K562 (cell line): ENCODE measurements at places on chromosomes 11 and 22.

- DNase-seq: peak; percentile 96
- no peak overlapping the region for H3K27ac ChIP-seq
- no peaks in the 10 kb centered on the region for H3K36me3 ChIP-seq
- H3K4me1 ChIP-seq: no peaks in the 10 kb centered on the region; the same call in 2 of the 3 replicates
Measured at GRCh38 chr22:39388261-39389011, 11.1 kb upstream of the TAB1 start.

- H3K4me1 ChIP-seq: peaks cover 7% of the 10 kb centered on the region; the same call in 1 of the 2 replicates
- peaks cover 62% of the 10 kb centered on the region for H3K27me3 ChIP-seq
- H3K4me3 ChIP-seq: no peak overlapping the region
- H3K36me3 ChIP-seq: no peaks in the 10 kb centered on the region
Measured at GRCh38 chr11:2144544-2145248, 5.5 kb upstream of the IGF2 start.

DNA sequence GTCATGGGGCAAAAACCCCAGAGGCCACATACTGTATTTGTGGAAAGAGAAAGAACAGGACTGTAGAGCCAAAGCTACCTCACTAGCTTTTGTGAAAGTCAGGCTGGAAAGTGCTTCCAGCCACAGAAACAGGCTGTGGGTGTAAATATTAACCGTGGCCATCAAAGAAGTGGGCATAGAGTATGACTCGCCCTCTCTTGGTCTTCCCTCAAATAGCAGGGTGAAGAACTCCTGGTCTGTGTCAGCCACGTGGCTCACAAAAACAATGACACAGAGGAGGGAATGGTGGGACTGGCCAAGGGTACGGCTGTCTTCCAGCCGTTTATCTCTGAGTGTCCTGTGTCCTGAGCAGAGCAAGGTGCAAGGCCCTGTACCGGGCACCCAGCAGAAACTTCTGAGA, 37.6 kb upstream of the UBASH3B start:
- H3K27me3 ChIP-seq: no peaks in the 10 kb centered on the region
- H3K4me1 ChIP-seq: no peaks in the 10 kb centered on the region
- H3K36me3 ChIP-seq: no peaks in the 10 kb centered on the region
- DNase-seq: no peak
- H3K4me3 ChIP-seq: no peak overlapping the region
- no peak overlapping the region for H3K27ac ChIP-seq

- DNase-seq: peak; percentile 67
- H3K27ac ChIP-seq: no peak overlapping the region
- H3K4me1 ChIP-seq: peaks cover 25% of the 10 kb centered on the region; the same call in 2 of the 3 replicates
- no peak overlapping the region for H3K4me3 ChIP-seq
- no peaks in the 10 kb centered on the region for H3K36me3 ChIP-seq
Measured at GRCh38 chr22:22721681-22722354, 77.4 kb downstream of the GGTLC2 start.

DNA sequence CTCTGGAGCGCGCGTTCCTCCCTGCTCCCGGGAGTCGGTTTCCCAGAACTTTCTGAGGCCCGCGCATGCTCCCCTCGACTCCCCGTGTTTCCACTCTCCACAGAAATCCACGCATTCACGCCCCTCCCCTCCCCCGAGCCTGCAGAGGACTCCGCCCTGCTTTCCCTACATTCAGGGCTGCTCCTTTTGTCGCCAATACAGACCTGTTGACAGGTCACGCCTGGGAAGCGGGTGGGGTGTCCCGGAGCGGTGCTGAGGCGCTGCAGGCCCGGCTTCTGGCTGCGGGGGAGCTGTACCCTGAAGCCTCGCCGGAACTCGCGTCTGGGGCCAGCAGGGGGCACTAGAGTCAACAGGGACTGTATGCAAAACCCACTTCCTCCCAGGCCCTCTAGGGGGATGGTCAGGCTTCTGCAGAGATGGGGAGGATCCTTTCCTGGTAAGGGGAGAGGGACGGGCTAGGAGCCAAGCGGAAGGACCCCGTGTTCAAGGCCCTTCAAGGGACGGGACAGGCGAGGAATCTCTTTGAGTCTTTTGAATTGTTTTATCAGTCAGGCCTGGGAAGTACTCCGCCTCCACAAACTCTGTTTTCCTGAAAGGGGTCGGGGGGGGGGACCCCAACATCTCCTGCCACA, at the start of gene PRAME:
Gene PRAME, minus strand, starts transcription at position 294 of the 632 bp plus-strand sequence. CDS start 2,433 bp downstream, outside the sequence.
- H3K27ac ChIP-seq: peak within 1 kb of the TSS; percentile 78
- H3K27me3 ChIP-seq: no peaks in the 10 kb centered on the region; the same call in 2 of the 3 replicates
- peaks cover 33% of the 10 kb centered on the region for H3K36me3 ChIP-seq
- H3K4me3 ChIP-seq: peak within 1 kb of the TSS; percentile 54
- peak; percentile 100 for DNase-seq

DNA sequence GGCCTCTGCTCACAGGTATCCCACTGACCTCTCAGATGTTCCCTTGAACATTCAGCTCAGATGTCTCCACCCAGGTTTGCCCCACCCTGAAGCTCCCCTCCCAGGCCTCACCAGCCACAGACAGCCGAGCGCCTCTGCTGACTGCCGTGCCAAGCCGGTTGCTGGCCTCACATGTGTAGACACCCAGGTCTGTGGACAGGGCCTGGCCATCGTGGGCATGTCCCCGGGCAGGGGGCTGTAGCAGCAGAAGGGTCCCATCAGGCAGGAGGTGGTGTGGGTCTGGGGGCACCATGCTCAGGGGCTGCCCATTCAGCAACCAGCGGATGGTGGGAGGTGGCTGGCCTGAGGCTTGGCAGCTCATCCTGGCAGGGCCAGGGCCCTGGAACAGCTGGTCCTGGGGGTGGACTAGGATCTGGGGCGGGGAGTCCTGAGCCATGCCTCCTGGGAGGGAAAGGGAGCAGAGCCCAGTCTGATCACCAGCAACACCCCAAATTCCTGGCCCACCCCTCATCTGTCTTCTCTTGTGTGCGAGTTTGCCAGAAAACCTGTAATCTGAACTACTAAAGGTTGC, 759 bp downstream of the ROBO4 start:
- no peak overlapping the region for H3K27ac ChIP-seq
- H3K36me3 ChIP-seq: no peaks in the 10 kb centered on the region
- DNase-seq: no peak
- peaks cover 14% of the 10 kb centered on the region for H3K27me3 ChIP-seq
- H3K4me3 ChIP-seq: no peak overlapping the region

- H3K4me3 ChIP-seq: no peak overlapping the region
- H3K4me1 ChIP-seq: no peaks in the 10 kb centered on the region; the same call in 1 of the 2 replicates
- no peaks in the 10 kb centered on the region for H3K27me3 ChIP-seq
Measured at GRCh38 chr22:49507607-49508292, 319.9 kb downstream of the BRD1 start.

DNA sequence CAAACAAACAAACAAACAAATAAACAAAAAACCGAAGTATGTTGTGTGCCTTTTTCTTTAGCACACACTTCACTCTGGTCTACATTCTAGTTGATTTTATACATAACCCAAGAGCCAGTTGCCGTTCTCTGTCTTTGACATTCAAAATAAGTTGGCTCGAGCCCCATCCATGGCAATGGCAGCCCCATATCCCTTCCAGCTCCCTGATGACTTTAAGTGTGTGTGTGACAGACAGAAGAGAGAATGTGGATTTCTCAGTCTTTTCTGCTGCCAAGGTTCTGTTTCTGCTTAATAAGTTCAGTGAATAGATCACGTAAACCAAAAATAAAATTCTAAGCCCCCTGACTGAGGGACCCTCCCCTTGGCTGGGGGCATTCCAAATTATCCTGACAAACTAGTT, 100.6 kb upstream of the TENM4 start:
- no peak for DNase-seq
- no peaks in the 10 kb centered on the region for H3K4me1 ChIP-seq
- H3K36me3 ChIP-seq: no peaks in the 10 kb centered on the region
- no peak overlapping the region for H3K27ac ChIP-seq
- no peak overlapping the region for H3K4me3 ChIP-seq

DNA sequence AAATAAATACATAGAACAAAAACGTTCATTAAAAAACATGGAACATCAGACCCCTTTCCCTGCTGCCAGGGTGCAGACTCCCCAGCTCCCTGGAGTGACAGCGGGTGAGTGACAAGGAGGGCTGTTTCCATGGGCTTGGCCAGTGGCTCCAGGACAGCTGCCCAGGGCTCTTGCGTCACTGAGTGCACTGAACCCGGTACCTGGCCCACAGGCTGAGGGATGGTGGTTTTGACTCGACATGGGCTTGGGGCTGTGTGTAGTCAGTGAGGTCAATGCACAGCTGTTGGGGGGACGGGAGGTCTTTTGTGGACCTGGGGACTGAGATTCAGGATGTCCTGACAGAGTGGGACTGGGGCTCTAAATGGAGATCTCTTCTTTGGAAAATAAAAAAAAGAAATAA, 142.1 kb upstream of the B3GAT1 start:
- no peaks in the 10 kb centered on the region for H3K36me3 ChIP-seq
- no peaks in the 10 kb centered on the region for H3K4me1 ChIP-seq
- no peak overlapping the region for H3K27ac ChIP-seq
- DNase-seq: no peak
- H3K27me3 ChIP-seq: peaks cover 7% of the 10 kb centered on the region

GRCh38 chr11:27699242-27699925, 871 bp downstream of the BDNF start:
- no peak overlapping the region for H3K27ac ChIP-seq
- H3K27me3 ChIP-seq: no peaks in the 10 kb centered on the region
- no peaks in the 10 kb centered on the region for H3K36me3 ChIP-seq
- no peak for DNase-seq
- peaks cover 4% of the 10 kb centered on the region for H3K4me1 ChIP-seq
